Stimulated activated CD4-positive, alpha-beta T cell treated with anti-CD3 and anti-CD28 coated beads, TNF-alpha, amount 100 ng/mL, for 1 hour (primary cell): ENCODE measurements at places on chromosomes 2 and 18.

DNA sequence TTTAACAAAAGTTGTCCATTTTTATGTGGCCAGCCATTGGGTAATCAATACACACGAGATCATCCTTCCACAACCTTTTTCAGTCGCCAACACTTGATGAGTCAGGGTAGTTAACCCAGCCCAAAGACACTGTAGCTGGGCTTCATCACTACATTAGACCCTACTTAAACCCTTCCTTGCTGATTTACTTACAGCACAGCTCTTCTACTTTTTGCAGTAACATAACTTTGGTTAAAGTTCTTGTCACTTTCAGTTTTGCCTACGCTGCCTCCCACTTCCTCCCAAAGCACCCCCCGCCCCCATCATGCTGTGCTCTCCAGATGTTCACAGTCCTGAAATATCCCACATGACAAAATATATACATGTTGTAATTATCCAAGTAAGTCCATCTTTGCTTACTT, 103.6 kb downstream of the CDK15 start:
- no peak for DNase-seq

GRCh38 chr2:156456616-156457015, 20.4 kb downstream of the GPD2 start:
- no peak for DNase-seq

- DNase-seq = no peak
These were observed 91.4 kb downstream of the COPS8 start for GRCh38 chr2:237177052-237177451.

DNA sequence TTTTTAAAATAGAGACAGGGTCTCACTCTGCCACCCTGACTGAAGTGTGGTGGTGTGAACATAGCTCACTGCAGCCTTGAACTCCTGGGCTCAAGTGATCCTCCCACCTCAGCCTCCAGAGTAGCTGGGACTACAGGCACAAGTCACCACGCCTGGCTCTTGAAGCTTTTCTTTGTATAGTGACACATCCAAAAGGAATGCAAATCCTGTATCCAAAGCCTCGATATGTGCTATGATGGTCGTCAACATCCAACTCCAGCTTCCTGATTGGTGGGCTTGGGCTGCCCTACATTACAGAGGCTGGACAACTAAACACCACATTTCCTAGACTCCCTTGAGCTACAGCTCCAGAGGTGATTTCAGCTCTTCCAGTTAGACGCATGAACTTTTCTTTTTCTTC, 101.7 kb upstream of the PGAP1 start:
- DNase-seq = no peak

GRCh38 chr2:113966171-113966570, 76.3 kb downstream of the ACTR3 start:
- no peak for DNase-seq

- DNase-seq = no peak
These were observed 24.4 kb downstream of the SP5 start for GRCh38 chr2:170739507-170740046.

GRCh38 chr18:78891185-78891762, 88.3 kb upstream of the SALL3 start:
- DNase-seq = no peak

DNA sequence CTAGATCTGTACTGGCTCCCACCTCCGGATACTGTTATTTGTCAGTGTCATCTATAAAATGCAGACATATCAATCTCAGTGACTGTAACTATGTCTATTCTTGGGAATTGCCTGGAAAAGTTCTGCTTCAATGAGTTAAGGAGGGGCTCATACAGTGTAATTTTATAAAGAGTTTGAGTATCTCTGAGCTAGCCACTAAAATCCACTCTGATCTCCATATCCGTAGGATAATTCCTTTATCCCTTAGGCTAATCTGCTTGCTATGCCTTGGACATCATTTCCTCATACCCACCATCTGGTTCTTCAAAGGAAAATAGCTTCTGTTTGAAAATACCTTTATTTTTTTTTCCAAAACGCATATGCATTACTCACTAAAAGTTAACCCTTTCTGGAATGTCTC, 863.2 kb downstream of the SUCLG1 start:
- no peak for DNase-seq

- no peak for DNase-seq
These were observed 69.0 kb downstream of the ANKRD44 start for GRCh38 chr2:197241596-197241995.

- no peak for DNase-seq
These were observed 159.2 kb downstream of the DTNB start for GRCh38 chr2:25514043-25514637.
